CD8-positive, alpha-beta memory T cell (primary cell): ENCODE measurements at places on chromosomes 3 and 15. TPM values are rescaled to one million over a fixed set of nuclear protein-coding genes. Genes with fewer than 3 reads are reported as not detected.
A peak's percentile ranks its signal among the peaks of the same experiment; 100 is the strongest.

GRCh38 chr15:96087180-96087884 is 243.2 kb upstream of the NR2F2 start:
- DNase-seq: no peak

DNA sequence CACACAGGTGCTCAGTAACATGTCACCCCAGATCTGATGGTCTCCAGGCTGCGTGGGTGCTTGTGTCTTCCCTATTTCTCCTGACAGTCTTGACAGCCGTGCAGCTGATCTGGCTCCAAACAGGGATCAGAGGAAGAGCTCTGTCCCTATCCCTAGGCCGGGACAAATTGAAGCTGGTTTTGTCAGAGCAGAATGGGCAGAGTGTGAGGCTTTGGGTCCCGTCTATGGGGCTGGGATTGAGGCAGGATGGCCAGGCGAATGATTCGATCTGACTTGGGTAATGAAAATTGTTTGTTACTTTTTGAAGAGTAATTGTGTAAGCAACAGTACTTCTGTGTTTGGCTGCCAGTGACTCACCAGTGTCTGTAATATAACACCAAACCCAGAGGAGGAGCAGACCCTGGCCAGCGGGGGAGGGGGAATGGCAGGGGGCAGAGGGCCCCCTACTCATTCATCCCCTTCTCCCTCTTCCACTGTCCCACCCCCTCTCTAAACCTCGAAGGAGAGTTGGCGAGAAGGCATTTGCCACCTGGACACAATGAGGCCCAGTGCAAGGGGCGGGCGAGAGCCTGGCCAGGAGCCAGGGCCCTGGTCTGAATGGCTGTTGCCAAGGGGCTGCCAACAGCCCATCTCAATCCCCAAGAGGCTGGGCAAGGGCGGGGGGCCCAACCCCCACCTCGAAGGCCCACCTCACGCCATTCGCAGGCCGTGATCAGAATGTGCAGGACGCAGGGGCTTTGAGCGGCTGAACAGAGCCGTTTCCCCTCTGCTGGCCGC is 4.9 kb upstream of the MAGEF1 start:
- DNase-seq: no peak

DNA sequence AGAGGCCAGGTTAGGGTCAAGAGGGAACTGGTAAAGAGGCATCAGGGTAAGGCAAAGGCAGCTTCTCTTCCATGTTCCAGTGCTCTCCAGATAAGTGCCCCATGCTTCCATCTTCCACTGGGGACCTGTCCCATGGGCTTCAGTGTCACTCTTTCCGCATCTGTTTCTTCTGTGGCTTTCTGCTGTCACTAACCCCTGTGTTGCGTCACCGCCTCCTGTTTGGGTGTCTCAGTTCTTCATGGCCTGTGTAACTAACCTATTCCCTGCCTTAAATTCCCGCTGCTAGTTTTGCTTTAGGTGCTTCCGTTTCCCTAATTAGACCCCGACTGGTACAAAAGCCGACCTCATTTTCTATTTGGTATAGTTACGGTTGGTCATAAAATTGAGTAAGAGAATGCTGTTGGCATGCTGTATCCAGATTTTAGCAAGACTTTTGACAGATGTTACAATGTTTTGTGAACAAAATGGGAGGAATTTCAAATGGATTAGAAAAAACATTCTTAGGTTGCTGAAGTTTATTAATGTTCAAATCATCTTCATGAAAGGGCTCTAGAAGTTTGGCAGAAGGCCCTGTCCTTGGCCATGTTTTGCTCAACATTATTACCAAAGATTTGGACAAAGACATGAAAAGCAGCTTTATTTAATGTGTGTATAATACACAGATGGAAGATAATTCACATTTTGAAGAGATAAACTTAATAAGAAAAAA is 245.3 kb downstream of the BBX start:
- DNase-seq: no peak

DNA sequence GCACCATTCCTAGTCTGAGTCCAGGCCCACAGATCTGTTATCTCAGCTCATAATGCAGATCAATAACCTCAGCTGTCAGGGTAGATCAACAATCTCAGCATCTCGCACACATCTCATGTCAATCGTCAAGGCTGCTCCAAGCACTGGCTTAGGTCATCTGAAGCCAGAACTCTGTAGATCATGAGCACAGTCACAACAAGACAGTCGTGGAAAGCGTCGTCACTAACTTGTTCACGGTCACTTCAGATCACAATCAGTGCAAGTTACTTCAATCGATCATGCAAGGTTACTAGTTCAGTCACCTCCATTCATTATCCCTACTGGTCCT is 71.8 kb downstream of the RBPMS2 start:
- DNase-seq: no peak

DNA sequence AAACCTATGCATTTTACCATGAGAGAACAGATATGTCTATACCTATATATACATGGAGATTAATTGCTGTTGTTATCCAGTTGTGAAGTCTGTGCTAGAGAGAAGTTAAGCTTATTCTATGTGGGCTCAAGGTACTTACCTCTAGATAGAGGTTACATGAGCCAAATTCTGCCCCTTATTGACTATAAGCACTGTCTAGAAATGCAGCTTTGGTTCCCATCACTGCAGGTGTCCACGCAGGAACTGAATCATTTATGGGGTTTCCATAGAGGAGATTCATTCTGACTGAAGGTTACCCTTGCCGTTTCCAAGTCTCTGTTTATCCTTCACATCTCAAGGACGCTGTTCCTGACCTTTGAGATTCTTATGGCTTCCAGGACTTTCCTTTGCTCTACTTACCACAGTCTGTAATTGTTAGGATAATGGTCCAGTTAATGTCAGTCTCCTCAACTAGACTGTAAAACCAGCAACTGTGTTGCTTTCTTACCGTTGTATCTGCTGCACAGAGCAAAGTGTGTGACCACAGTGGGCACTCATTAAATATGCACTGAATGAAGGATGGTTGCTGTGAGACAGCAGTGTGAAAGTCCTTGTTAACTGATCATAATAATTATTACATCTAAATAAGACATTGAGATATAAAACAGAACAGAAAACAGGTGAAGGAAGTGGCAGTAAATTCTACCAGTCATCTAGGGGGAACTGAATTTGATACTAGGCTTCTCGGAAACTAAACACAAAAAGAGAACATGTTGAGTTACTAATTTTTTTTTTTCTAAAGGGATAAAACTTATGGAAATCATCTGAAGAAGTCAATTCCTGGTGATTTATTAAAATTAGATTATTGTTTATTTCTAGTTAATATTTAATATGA is 44.0 kb upstream of the BCL6 start:
- no peak for DNase-seq

DNA sequence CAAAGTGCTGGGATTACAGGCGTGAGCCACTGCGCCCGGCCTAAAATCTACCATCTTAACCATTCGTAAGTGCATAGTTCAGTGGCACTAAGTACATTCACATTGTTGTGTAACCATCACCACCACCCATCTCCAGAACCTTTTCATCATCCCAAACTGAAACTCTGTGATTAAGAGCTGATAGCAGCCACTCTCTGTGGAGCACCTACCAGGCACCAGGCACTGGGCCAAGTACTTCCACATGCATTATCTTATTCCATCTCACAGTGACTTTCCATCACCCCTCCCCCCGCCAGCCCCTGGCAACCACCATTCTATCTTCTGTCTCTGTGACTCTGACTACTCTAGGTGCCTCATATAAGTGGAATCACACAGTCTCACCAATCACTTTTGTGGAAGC is 2.3 kb upstream of the INSYN1 start:
- DNase-seq: no peak

DNA sequence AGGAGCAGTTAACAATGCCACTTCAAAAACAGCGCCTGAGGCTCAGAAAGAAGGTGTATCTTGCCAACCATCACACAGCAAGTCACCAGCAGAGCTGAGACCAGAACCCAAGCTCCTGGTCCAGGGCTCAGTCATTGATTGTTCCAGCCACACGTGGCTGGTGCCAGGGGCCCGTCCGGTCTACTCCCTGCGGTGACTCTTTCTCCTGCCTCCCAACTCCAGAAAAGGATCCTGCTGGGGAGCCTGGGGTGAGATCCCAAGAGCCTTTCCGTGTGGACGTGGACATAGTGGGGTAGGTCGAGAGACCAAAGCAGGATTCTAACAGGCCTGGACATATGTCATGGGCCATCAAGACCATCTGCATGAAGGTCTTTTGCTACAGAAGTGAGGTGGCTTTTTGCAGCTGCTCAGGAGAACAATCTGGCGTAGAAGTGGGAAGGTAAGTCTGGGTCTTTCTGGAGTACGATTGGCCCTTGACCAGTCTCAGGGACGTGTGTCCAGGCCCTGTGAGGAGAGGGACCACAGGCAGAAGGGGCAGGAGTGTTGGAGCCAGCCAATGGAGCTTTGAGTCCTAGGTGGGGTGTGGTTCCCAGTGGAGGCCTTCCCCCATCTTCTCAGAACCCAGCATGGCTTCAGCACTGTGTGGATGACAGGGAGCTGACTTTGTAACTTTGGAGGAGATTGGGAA is 105.4 kb downstream of the HMG20A start:
- no peak for DNase-seq

- DNase-seq: no peak
These were observed 233.4 kb downstream of the ADAMTS17 start for GRCh38 chr15:100108346-100108745.

DNA sequence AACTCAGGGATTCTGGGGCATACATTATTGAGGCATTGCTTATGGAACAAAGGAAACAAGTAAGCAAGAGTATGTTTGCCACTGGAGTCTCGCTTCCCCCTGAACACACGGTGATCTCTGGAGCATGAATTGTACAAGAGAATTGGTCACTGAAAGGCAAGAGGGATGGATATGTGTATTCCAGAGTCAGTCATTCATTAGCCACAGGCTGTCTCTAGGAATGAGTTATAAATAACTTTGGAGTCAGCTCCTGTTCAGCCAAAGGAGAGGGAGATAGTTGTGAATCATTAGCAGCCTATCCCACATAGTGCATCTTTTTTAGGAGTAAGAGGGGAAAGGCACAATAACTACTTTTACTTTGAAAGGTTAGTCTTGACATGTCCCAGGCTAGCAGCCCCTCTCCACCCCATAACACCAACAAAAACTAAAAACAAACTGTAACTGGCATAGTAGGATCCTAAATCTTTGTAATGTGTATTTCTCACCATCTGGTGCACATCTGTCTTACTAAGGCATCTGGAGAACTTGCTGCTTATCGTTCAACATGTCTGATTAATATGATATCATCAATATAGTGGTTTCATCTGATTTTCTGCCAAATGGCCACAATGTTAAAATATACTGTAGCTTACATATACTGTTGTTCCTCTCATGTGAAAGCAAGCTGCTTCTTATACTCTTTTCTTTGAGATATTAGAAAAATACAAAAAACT is 462.2 kb downstream of the GRM7 start:
- DNase-seq: no peak

- no peak for DNase-seq
These were observed 29.0 kb upstream of the BCL6 start for GRCh38 chr3:187774185-187774789.

DNA sequence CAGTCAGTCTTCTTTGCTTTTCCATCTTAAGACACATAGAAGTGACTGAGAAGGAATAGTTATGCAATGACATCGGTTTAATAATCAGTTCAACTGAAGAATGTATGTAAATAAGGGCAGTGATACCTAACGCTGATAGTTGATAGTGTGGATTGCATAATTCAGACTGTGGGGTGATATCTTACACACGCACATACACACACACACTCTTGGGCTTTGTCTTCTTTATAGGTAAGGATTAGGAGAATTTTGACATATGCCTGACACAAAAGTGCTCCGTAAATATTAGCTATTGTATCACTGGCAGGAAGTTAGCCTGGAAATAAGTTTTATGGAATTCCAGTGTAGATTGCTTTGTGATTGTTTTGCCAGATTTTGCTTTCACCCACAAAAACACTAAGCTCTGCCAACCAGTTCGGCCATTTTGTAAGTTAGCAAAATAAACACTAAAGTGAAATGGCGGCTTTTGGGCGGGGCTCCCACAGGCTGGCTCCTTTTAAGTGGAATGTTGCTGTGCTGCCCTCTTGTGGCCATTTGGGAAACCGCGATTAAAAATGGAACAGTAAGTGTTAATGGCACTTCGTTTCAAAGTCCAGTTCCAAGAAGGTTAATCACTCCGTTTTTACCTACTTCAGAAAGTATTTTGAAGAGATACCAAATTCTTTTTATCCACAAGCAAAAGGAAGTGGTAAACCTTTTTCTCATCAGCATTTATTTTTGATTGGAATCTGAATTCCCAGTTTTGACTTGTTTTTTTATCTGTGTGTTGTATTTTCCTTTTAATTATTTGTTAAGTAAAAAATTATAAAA is 17.7 kb downstream of the CHD2 start:
- peak; percentile 86 for DNase-seq

DNA sequence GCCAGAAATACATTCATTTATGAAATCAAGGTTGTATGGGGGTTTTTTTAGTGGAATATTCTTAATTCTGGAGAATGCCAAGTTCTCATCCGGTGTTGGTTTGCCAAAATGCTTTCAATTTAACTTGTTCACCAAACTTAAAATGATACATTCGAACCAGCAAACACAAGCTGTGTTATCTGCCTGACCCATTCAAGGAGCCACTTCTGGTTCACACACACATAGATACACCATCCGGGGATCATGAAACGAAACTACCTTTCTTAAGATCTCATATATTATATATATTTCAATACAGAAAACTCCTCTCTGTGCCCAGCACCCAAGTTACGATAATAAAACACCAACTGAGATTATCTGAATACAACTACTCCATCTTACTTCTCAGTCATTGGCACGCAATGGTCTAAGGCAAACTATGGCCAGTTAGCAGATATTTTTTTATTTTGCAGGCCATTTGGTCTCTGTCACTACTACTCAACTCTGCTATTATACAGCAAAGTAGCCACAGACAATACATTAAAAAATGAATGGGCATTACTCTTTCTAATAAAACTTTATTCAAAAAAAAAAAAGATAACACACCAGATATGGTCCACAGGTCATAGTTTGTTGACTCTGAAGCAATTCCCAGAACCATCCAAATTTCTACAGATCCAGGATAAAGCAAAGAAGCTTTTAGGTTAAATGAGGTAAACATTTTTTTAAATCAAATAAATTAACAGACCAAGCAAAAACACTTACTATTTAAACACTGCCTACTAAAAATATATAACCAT is 89.6 kb downstream of the TBL1XR1 start:
- no peak for DNase-seq

GRCh38 chr15:95864467-95864886 is 466.0 kb upstream of the NR2F2 start:
- no peak for DNase-seq

The MASP1 gene
- total RNA-seq: not detected

The SOX14 gene
- not detected for total RNA-seq

The EOMES gene
- 37.1 TPM for total RNA-seq

The ACP3 gene
- not detected for total RNA-seq

The CCDC191 gene
- 1.4 TPM for total RNA-seq

The C3orf22 gene
- not detected for total RNA-seq

The SEC62 gene
- total RNA-seq: 66.7 TPM
